ENCODE measurements at places on chromosomes 4 and X.
A peak's percentile ranks its signal among the peaks of the same experiment; 100 is the strongest.

DNA sequence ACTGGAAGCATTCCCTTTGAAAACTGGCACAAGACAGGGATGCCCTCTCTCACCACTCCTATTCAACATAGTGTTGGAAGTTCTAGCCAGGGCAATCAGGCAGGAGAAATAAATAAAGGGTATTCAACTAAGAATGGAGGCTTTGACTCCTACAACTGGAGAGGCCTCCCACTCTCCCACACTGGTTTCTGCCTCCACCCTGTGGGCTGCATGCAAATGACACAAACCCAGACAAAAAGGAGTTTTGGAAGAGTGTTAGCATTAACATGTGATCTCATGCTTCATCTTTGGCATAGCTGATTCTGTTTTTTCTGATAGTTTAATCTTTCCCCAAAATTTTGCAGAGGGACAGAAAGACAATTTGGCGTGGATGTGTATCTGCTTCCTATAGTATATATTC, 80.8 kb upstream of the IQCM start:
- no peak for DNase-seq

GRCh38 chr4:90990284-90990683, 863.1 kb downstream of the CCSER1 start:
- DNase-seq = peak; percentile 32

GRCh38 chr4:87257523-87257922, 37.1 kb upstream of the KLHL8 start:
- DNase-seq = no peak

DNA sequence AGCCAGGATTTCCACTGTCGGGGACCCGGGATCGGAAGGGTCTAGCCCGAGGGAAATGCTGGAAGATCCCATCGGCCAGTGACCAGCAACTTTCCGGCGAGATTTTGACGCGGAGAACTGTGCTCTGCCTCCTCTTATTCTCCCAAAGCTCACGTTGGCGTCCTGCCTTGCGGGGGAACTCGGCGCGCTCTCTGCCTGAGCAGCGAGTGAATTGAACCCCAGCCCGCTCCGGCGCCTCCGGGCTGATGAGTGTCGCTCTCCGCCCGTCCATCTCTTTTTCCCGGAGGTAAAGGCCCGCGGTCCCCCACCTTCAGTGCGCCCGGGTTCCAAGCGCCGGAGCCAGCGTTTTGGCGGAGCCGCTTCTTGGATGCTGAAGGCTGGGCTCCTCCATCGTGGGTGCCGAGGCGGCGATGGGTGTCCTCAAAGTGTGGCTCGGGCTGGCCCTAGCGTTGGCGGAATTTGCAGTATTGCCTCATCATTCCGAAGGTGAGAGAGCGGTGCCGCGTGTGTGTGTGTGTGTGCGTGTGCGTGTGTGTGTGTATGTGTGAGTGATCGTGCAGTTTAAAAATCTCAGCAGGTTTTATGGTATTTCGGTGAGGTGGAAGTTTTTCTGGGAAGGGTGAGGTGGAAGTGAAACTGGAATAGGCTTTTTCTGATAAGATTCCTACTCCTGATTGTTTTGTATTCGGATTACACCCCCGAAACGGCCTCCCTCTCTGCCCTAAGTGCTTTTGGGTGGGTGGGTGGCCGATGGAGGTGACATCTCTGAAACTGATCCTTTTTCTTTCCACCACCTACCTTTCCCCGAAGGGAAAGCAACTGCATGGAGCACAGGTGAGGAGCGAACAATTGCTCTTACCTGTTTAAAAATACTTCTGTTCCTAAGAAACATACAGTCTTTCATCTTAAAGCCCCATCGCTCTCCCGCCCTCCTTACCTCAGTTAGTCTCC, 752 bp downstream of the FRAS1 start:
- peak; percentile 29 for DNase-seq

- no peak for DNase-seq
Observed at GRCh38 chr4:119692001-119692400, 63.4 kb upstream of the PDE5A start.

- no peak for DNase-seq
Observed at GRCh38 chrX:3806630-3807029, 93.2 kb upstream of the PRKX start.

- DNase-seq = no peak
Observed at GRCh38 chrX:149185087-149185486, 320.0 kb downstream of the IDS start.

DNA sequence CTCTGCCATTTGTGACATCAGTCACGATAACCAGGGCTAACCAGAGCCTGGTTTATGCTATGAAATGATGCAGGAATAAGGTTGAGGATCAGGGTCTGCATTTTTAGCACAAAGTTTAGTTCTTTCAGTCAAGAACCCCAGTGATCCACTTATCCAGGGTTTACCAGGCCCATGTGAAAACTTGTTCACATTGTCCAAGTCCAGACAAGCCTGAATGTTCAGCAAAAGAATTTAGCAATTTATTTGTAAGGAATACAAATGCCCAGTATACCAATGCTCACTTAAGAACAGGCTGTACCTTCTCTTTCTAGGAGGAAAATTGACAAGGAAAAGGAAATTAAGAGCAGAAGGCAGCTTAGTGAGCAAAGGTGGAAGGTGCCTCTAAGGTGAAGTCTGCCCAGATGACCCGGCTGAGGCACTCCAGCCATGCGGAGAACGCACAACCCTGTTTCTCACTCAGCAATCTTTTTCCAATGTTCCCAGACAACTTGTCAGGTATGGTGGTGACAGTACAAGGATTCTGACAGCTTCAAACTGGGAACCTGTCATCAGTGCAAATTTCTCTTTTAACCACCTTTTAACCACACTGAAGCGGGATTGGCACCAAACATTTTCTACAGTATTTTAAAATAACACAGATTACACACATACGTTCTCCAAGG, 54.0 kb downstream of the TBC1D9 start:
- DNase-seq = no peak

GRCh38 chrX:114500622-114501021, 83.3 kb upstream of the HTR2C start:
- no peak for DNase-seq

DNA sequence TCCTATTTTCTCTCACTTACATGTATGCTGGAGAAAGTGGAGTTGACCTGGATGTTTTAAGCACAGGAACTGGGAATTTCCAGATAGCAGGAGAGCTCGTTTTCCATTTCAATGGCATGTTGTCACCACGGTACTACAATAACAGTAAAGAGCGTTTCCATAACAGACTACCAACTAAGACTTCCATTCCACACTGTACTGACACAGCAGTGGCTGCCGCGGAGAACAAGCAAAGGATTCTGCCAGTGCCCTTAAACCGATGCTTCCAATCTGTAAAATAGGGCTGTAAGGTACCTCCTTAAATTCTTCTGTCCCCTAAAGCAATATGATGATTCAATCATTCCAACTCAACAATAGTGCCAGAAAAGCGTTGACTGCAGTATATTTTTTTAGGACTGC, 143.9 kb downstream of the KLHL13 start:
- DNase-seq = no peak

- no peak for DNase-seq
Observed at GRCh38 chr4:7634661-7635251, 200.0 kb upstream of the PSAPL1 start.

GRCh38 chr4:134078230-134078914, 123.2 kb downstream of the PABPC4L start:
- DNase-seq = no peak

DNA sequence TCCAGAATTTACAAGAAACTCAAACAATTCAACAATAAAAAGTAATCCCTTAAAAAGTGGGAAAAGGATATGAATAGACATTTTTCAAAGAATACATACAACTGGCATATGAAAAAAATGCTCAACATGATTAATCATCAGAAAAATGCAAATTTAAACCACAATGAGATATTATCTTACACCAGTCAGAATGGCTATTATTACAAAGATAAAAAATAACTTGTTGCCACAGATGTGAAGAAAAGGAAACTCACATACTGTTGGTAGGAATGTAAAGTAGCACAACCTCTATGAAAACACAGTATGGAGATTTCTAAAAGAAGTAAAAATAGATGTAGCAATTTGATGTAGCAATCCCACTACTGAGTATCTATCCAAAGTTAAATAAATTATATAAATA, 65.1 kb upstream of the DIAPH2 start:
- DNase-seq = no peak

DNA sequence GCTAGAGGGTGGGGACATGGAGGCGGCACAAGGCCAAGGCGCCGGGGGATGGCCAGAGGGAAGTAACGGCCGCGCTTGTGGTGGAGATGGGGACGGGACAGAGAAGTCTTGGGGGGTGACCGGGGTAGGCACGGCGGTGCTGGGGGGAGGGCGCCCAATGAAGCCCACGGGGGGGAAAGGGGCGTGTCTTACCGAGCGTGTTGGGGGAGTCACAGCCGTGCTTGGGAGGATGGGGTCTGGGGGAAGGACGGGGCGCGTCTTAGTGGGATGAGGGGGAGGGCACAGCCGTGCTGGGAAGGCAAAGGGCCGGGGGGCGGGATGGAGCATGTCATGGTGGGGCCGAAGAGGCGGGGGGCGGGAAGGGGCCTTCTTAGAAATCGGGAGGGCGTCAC, 952 bp downstream of the ARSD start:
- no peak for DNase-seq

GRCh38 chr4:27685091-27685490, 824.5 kb downstream of the STIM2 start:
- no peak for DNase-seq

GRCh38 chrX:135740681-135741149, 27.3 kb downstream of the CT45A1 start:
- peak; percentile 10 for DNase-seq

GRCh38 chr4:156889616-156890594, 81.7 kb downstream of the PDGFC start:
- no peak for DNase-seq
